ENCODE measurements at places on chromosomes 7 and 10. TPM values are rescaled to one million over a fixed set of nuclear protein-coding genes. Genes with fewer than 3 reads are reported as not detected.

GARIN1A gene
- polyA plus RNA-seq, result 0.62 TPM

ZNF722 gene
- polyA plus RNA-seq, result not detected

C7orf33 gene
- polyA plus RNA-seq, result not detected

PTTG1IP2 gene
- polyA plus RNA-seq, result not detected

GIMAP8 gene
- polyA plus RNA-seq, result 4.7 TPM

KEL gene
- 0.01 TPM for polyA plus RNA-seq

WDR86 gene
- polyA plus RNA-seq, result 0.03 TPM

CREB3L2 gene
- polyA plus RNA-seq, result 3.3 TPM

CFAP58 gene
- polyA plus RNA-seq, result 0.07 TPM

SLC39A12 gene
- not detected for polyA plus RNA-seq

RPEL1 gene
- polyA plus RNA-seq, result 0.01 TPM

GFRA1 gene
- polyA plus RNA-seq, result 5.0 TPM

NPFFR1 gene
- 0.01 TPM for polyA plus RNA-seq

MGAM2 gene
- not detected for polyA plus RNA-seq

CLCN1 gene
- polyA plus RNA-seq, result 5.5 TPM

GPR15LG gene
- polyA plus RNA-seq, result not detected

NXPH1 gene
- not detected for polyA plus RNA-seq
